ENCODE measurements at places on chromosomes 3 and 15.

GRCh38 chr3:62827550-62827949 is 47.7 kb downstream of the CADPS start:
- DNase-seq: no peak

DNA sequence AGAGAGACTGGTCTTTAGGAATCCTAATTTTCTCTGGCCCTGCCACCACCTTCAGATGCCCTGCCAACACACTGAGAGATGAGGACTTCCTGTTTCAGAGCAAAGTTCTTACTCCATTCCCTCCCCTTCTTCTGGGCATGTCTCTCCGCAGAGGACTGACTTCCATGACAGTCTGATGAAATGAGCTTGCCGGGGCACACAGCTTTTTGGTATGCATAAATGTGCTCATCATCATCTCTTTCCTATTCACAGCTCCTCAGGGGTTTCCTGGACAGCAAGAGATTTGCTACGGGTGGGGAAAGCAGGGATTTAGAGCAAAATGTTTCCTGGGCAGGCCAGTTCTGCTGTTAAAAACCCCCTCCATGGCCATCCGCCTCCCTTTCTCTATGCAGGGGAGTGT is 27.6 kb upstream of the SEMA6D start:
- no peak for DNase-seq

DNA sequence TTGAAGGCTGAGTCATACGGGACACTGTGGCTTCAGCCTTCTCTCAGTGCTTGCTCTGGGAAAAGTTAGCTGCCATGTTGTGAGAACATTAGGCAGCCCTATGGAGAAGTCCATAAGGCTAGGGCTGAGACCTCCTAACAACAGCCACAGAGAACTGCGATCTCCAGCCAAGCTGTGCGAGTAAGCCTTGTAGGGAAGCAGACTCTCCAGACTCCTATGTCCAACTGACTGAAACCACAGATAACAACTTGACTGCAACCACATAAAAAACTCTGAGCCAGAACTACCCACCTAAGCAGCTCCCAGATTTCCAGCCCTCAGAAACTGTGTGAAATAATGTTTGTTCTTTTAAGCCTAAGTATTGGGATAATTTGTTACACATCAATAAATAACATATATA is 40.7 kb downstream of the DENND6A start:
- no peak for DNase-seq

DNA sequence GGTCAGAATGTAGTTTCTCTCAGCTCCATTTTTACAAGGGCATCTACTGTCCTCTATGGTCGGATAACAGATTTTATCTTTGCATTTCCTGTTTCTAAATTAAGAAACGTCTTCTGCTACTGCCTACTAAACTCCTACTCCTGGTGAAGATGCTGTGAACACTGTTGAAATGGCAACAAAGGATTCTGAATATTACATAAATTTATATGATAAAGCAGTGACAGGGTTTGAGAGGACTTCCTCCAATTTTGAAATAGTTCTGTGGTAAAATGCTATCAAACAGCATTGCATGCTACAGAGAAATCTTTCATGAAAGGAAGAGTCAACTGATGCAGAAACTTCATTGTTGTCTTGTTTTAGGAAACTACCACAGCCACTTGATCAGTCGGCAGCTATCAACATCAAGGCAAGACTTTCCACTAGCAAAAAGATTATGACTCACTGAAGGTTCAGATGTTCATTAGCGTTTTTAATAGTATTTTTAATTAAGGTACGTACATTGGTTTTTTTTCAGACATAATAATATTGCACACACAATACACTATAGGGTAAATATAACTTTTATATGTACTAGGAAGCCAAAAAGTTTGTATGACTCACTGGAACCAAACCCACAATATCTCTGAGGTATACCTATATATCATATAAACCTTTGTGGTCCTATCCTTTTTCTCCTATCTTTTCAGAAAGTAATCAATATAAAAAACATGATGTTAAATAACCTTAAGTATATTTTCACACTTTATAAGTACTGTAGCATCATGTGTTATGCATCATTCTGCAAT is 156.1 kb downstream of the STAG1 start:
- no peak for DNase-seq

- DNase-seq: no peak
Measured at GRCh38 chr15:90596943-90597342, 67.2 kb downstream of the CRTC3 start.

- DNase-seq: peak; percentile 55
Measured at GRCh38 chr3:123089611-123090331, 22.9 kb downstream of the PDIA5 start.

- DNase-seq: no peak
Measured at GRCh38 chr15:44034334-44034733, 160.7 kb downstream of the FRMD5 start.

DNA sequence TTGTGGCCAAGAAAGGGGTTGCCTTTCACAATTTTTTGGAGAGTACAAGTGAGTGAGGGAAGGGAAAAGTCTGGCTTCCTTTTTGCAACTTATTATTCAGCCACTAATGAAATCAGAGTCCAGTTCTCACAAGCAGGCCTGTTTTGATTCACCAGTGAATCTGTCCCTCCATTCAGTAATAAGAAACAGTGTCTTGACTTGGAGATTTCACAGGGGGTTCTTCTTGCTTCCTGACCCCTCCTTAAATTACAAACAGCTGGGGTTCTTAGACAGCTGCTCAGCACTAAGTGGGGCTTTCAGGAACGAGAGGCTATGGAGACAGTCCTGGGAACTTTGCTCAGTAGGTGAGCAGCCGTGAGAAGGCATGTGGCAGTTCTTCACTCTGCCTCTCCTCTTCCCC is 24.5 kb downstream of the SEMA3G start:
- peak; percentile 9 for DNase-seq

DNA sequence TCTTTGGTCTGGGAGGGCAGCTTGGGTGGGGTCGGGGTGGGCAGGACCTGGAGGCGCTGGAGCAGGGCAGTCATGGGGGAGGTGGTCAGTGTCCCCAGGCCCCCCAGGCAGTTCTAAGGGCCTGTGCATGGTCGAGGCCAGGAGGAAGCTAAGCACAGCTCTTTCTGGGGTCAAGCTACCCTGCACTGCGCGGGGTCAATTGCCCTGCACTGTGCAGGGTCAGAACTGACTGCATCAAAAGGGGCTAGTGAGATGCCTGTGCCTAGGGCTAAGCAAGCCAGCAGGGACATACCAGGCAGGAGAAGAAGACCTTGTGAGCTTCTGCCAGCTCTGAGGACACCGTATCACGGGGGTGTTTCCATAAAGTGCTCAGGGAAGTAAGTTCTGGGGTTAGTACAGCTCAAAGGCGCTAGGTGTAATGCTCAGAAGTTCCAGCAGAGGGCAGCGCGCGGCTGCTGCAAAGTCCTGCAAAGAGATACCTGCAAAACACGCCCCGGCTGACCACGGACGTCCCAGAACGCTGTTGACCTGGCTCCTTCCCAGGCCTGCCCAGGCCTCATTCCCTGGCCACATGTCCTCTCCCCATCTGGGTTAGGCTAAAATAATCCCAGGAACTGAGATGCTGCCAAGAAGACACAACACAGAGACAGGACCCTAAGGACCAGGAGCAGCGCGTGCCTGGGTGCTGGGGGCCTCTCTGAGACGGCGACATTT is 18.8 kb upstream of the IQSEC1 start:
- peak; percentile 94 for DNase-seq

- no peak for DNase-seq
Measured at GRCh38 chr15:55126111-55126510, 70.6 kb downstream of the RSL24D1 start.

DNA sequence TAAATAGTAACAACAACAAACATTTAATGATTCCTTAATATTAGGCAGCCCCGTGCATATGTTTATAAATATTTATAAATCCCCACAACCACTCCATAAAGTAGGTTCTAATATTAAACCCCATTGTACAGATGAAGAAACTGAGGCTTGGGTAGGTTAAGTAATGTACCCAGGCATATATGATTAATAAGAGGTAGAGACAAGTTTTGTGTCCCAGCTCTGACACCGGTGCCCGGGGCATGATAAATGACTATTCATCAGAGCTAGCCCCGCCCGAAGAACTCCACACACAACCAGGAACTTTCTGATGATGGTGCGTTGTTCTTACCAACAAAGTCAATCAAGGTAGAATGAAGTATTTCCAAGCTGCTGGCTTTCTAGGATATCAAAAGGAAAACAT is 19.4 kb downstream of the CDCP1 start:
- no peak for DNase-seq

All from H7 (cell line).